ENCODE measurements at places on chromosomes 16 and 17.

DNA sequence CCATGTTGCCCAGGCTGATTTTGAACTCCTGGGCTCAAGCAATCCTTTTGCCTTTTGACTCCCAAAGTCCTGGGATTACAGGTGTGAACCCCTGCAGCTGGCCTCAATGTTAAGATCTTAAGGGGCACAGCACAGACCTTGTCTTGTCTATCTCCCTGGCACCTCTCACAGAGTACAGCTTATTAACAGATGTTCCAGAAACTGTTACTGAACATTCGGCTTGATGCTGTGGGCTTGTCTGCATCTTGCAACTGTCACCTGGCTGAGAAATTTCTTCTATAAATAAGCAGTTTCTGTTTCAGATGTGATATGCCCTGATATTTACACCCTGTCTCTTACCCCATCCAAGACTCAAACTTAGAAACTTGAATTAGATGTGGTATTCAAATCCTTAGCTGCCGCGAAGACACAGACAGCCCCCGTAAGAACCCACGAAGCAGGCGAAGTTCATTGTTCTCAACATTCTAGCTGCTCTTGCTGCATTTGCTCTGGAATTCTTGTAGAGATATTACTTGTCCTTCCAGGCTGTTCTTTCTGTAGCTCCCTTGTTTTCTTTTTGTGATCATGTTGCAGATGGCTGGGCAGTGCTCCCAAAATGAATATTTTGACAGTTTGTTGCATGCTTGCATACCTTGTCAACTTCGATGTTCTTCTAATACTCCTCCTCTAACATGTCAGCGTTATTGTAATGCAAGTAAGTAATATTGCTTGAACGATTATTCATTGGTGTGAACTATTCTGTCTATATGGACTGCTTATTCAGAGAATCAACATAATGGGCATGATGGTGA is at the start of gene TNFRSF17:
TNFRSF17 (plus strand) TSS at position 450 of the 791 bp plus-strand sequence; CDS start at position 565, 115 bp downstream.
- ATAC-seq = no peak

- ATAC-seq = no peak
Measured at GRCh38 chr16:72036098-72036497, 18.2 kb upstream of the HP start.

DNA sequence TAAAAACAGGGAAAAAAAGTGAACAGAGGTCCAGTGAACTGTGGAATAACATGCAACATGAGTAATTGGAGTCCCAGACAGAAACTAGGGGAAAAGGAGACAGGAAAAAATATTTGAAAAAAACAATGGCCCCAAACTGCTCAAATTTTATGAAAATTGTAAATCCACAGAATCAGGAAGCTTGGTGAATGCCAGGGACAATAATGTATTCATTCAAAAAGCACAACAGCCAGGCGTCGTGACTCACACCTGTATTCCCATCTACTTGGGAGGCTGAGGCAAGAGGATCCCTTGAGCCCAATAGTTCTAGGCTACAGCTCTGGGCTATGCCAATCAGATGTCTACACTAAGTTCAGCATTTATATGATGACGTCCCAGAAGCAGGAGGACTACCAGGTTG is 23.7 kb downstream of the NCOR1 start:
- no peak for ATAC-seq

DNA sequence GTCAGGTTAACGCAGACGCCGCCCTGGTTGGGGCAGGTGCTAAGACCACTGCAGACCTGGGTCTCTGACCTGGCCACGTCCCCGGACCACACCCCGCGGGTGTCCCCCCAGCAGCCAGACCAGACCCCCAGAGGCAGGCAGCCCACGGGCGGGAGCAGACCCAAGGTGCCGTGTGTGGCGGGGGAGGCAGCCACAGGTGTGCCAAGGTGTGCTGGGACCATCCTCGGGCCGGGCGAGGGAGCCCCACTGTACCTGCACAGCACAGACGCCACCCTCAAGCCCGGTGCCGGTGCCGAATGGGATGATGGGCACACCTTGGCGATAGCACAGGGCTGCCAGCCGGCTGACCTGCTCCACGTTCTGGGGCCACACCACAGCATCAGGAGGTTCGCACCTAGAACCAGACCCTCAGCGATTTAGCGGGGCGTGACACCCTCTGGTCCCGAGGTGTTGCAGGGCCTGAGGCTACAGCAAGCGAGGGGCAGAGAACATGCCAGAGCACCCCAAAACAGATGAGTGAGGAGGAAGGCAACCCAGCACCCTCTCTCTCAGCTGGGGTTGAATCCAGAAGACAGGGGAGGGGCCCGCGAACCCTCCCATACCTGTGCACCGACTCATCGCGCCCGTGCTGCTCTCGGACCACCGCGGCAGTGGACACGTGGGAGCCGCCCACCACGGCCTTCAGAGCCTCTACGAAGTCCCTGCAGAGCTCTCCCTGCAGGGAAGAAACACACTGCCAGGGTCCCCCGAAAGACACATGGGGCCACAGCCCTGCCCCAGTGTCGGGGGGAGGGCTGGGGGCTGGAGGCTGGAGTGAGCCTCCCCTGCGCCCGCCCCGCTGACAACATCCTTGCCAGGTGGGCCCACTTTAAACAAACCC is 1.4 kb downstream of the LDHD start:
- ATAC-seq = no peak

GRCh38 chr17:17313350-17313991 is 10.3 kb downstream of the NT5M start:
- no peak for ATAC-seq
